OCI-LY7 (cell line): ENCODE measurements at places on chromosomes 7 and 10. TPM values are rescaled to one million over a fixed set of nuclear protein-coding genes. Genes with fewer than 3 reads are reported as not detected.

DNA sequence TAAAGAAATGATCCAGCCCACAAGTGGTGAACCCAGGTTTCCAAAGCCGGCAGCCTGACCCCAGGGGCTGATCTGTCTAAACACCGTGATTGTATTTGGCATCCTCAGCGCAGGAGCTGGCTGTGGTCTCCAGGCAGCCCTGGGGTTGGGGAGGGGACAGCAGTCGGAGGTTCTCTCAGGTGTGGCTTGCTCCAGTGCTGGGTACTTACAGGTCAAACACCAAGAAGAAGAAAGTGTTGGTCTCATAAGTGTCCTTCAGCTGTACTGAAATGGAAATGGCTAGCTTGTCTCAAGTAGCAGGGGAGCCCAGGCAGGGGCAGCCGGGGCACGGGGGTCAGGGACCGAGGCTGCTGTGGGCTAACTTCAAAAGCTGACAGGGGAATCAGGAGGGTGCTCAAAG, 6.0 kb downstream of the PHKG1 start:
- DNase-seq: no peak

Gene C7orf57
- total RNA-seq: 0.18 and 0.29 TPM in 2 replicates

Gene CYP2C18
- total RNA-seq: not detected in 2 replicates

GRCh38 chr10:59337201-59337652, 25.1 kb downstream of the FAM13C start:
- no peak for DNase-seq

Gene SPDYE11
- not detected in 2 replicates for total RNA-seq

DNA sequence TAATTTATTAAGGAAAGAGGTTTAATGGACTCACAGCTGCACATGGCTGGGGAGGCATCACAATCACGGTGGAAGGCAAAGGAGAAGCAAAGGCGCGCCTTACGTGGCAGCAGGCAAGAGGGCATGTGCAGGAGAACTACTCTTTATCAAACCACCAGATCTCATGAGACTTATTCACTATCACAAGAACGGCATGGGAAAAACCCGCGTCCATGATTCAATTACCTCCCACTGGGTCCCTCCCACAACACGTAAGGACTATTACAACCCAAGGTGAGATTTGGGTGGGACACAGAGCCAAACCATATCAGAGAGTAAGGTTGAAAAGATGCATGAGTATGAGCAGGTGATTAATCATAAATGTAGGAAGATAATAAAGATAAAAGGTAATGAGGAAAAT, 3.2 kb upstream of the JCAD start:
- no peak for DNase-seq

- no peak for DNase-seq
Observed at GRCh38 chr7:47331179-47331565, 250.7 kb downstream of the TNS3 start.

DNA sequence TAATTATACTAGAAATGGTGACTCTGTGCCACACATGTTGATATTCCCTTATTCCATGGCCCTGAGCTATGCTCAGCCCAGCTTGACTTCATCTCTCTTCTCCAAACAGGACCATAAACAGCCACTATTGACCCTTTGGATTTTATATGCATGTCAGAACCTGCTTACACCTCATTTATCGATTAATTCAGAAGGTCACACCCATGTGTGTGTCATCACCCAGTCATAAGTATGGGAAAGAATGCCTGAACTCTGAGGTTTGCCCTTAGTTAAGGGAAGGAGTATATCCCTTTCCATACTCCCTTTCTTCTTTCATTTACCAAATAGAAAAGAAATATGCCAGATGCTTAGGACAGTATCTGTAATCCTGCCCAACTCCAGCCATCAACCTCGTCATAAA, 602.3 kb downstream of the SORCS3 start:
- DNase-seq: no peak

DNA sequence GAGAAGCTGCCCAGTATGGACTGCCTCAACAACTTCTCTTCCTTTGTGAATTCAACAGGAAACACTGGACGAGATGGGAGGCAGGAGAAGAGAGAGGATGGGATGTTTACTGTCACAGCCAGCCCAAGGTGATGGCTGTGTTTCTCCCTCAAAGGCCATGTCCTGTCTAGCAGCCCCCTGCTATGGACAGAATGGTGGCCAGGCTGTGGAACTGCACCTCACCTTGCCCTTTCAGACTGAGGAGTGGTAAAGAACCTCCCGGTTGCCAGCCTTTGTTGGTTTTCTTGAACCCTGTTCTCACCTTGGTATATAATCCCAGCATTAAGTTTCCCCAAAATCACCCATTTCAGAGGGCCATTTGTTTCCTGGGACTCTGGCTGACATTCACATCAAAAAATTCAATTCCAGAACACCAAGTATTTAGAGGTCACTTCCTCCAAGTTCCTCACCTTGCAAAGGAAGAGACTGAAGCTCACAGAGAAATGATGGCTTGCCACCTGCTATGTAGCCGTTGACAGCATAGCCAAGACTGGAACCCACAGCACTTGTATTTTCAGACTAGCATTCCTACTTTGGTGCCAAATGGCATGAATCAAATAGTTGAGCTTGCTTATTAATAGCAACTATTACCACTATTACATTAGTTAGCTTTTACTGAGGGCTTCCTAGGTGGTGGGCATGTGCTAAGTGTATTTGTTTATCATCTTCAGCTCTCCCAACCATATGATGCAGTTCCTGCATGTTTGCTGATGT, 224.0 kb upstream of the GRB10 start:
- no peak for DNase-seq

Gene HIPK2
- 7.9 and 10.3 TPM in 2 replicates for total RNA-seq

DNA sequence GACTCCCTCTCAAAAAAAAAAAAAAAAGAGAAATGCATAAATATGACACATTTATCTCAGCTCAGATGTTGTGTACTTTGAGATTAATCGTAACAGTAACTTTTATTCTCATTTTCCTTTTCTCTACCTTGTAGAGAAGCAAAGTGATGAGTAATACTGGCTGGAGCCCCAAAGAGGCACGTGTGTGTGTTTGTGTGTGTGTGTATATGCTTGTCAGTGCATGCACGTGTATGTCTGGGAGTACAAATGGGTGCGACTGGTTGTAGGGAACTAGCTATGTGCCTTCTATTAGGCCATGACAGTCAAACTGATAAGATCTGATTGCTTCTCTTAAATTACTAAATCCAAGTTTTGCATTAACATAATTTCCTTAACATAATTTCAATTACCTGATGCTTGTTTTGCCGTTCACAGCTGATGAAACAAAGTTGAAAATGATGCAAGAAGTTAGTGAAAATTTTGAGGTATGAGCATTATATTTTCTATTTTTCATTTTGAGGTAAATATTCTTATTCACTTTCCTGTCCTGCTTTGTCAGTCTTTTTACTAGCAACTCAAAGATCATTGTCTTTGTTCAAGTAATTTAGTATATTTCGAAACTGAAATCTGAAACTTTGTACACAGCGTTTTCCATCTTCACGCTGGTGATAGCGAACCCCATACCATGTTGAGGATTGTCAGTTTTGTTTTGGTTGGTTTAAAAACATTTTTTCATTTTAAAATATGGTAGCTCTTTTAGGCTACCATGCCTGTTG, 3.4 kb downstream of the TRRAP start:
- no peak for DNase-seq

- no peak for DNase-seq
Observed at GRCh38 chr10:93378039-93378438, 104.1 kb downstream of the MYOF start.

Gene NEURL1
- total RNA-seq: not detected in 2 replicates

DNA sequence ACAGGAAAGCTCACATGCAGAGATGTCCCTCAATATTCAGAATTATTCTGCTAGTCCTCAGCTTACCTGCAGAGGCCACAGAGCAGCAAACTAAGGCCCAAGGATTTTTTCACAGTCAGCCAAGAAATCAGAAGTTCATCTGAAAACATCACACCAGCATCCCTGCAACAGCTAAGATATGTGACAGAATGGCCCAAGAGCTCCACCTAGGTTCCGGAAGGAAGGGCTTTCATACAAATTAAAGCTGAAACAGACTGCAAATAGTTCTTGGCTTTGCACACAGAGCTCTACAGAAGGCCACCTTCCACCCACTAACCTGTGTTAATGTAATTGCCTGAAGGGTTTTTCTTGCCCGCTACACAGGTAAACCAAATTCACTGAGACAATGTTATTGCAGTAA, 438.8 kb upstream of the C7orf33 start:
- no peak for DNase-seq

GRCh38 chr7:47195641-47196040, 386.3 kb downstream of the TNS3 start:
- DNase-seq: no peak
